NCI-H187 treated with DMSO at 0.1 percent for 48 hours (cell line): ENCODE measurements at places on chromosomes 2 and 18.

DNA sequence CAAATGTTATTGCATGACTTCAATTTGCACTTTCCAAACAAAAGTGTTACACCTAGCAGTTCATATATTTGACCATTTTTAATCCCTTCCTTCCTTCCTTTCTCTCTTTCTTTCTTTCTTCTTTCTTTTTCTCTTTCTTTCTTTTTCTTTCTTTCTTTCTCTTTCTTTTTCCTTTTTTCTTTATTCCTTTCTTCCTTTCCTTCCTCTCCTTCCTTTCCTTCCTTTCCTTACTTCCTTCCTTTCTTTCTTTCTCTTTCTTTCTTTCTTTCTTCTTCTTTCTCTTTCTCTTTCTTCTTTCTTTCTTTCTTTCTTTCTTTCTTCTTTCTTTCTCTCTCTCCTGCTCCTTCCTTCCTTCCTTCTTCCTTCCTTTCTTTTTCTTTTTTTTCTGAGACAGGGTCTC is 146.7 kb upstream of the ALKAL2 start:
- no peak for DNase-seq

GRCh38 chr18:30971338-30971956 is 71.1 kb downstream of the DSC3 start:
- no peak for DNase-seq

GRCh38 chr2:236170590-236171165 is 2.5 kb upstream of the GBX2 start:
- DNase-seq = no peak

- no peak for DNase-seq
Observed at GRCh38 chr18:49486606-49486952, 455 bp downstream of the C18orf32 start.

DNA sequence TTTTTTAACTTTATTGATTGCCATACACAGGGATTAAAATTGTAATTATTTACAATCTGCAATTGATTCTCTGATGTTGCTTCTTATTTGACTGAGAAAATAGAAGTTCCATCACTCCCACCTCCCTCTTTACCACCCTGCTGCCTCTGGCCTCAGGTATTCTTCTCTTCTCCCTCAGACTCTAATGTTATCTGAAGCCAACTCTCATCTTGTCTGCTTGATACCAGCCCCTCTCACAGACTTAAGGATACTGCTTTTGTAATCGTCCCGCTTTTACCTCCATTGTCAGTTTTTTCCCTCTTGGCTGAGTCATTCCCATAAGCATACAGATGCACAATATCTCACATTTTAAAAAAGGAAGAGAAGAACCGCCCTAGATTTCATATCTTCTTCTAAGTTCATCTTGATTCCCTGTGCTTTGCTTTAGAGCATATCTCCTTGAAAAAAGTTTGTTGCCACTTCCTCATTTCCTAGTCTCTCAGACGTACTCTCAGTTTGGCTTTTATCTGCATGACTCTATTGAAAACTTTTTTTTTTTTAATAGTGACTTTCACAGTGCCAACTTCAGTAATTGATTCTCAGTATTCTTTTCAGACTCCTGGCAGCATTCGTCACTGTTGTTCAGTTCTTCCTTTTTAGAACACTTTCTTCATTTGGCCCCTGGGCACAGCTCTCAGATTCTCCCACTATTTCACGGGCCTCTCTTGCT is 31.1 kb downstream of the SPAG16 start:
- no peak for DNase-seq

DNA sequence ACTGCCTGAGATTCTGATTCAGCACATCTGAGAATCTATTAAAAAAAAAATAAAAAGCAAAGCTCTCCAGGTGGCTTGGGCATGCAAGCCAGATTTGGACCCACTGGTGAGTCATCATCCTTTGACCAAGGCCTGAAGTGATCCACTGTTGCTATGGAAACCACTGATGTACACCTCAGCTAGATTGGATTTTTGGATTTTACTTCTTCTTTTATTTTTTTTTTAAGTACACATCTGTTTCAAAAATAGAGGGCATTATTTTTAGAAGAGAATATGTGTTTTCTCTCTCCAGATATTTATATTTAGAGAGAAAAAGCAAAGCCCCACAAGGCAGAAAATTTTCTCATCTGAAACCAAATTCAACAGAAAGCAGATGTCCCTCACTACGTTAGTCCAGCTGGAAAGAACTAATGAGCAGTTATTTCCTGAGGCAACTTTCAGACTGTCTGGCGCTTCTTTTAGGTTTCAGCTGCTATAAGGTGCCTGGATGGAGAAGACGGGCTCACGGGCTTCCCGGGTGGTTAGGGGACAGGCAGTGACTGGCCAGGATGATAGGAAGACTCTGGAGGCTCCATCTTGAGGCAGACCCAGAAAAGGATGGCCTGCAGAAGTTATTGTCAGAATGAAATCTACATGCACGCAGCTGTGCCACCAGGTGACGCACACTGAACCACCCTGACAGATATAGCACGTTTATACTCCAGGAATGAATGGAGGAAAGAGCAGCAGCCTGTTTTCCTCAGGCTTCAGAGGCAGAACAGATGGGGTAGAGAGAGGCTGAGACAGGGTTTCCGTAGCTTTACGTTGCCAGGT is 50.5 kb downstream of the MRPL35 start:
- DNase-seq = no peak

- DNase-seq = no peak
Observed at GRCh38 chr2:25105336-25106085, 62.9 kb downstream of the POMC start.

DNA sequence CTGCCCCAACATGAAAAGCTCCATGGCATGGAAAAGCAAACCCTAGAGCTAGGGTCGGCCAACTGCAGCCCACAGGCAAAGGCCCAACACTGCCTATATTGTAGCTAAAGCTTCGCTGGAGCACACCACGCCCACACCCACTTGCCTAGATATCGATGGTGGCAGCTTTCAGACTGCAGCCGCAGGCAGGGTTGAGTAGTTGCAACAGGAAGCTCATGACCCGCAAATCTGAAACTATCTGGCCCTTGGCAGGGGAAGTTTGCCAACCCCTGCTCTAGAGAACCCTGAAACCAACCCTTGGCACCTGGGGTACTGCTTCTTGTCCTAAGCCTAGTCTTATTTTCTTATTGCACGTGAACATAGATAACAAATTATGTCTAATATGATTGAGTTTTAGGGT is 250.0 kb downstream of the SOX11 start:
- DNase-seq = no peak

- DNase-seq = no peak
Observed at GRCh38 chr18:62069556-62069955, 117.3 kb downstream of the PIGN start.
